ENCODE measurements at places on chromosomes 7 and 10.

DNA sequence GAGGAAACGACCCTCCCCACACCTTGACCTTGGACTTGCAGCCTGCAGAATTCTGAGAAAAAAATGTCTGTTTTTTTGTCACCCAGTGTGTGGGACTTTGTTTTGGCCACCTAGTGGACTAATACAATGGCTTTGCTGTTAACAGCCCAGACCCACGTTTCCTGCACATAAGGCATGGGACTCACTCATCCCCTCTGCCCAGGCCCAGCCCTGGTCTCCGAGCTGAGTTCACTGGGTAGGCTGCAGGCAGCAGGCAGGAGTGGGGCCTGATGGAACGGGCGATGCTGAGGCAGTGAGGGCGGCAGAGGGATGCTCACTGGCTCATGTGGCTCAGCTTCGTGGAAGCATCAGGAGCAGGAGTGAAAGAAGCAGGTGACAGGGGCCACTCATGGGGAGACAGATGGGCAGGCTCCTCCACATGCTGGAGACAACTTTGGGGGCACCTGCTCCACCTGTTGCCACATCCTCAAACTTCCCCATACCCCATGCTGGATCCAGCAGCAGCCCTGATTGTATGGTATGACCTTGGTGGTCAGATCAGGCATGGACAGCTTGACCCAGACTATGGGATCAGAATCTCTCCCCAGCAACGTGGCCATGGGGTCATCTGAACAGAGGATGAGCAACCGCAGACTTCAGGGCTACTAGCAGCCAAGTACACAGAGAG, 65.8 kb upstream of the ANTXRL start:
- DNase-seq: no peak

DNA sequence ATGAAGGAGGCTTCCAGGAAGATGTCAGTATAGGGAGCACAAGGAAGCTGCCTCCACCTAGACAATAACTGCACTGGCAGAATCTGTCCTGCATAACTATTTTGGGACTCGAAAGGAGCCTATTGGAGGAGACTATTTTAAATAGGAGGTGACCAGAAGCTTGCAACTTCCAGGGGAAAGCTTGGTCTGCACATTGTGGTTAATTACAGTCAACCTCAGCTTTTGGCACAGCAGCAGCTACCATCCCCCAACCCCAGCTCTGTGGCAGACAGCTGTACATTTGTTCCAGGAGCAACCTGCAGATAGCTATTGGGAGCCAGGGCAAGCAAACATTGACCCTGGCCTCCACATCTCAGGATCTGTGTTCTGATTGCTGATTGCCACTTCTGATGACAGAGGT, 46.3 kb upstream of the NANOS1 start:
- no peak for DNase-seq

DNA sequence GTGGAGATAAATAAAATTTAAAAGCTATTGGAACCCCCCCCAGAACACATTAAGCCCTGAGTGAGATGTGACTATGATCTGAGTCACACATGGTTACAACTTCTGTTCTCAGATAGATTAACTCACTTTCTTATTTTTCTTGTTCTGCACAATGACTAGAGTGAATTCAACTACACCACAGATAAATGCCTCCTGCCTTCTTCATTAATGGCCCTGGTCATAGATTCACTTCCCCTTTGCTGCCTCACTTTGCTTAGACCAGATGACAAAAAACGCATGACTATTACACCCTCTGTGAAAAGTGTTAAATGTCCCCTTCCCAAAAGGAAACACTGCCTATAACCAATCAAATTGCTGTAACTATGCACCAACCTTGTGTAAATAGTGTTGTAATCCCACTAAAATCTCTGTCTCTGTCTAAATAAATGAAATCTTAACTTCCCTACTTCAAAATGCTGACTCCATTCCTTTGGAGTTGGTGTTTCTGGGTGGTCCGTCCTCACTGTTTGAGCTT, 49.4 kb downstream of the AKR1D1 start:
- no peak for DNase-seq

GRCh38 chr7:19128856-19129255, 11.4 kb upstream of the TWIST1 start:
- no peak for DNase-seq

DNA sequence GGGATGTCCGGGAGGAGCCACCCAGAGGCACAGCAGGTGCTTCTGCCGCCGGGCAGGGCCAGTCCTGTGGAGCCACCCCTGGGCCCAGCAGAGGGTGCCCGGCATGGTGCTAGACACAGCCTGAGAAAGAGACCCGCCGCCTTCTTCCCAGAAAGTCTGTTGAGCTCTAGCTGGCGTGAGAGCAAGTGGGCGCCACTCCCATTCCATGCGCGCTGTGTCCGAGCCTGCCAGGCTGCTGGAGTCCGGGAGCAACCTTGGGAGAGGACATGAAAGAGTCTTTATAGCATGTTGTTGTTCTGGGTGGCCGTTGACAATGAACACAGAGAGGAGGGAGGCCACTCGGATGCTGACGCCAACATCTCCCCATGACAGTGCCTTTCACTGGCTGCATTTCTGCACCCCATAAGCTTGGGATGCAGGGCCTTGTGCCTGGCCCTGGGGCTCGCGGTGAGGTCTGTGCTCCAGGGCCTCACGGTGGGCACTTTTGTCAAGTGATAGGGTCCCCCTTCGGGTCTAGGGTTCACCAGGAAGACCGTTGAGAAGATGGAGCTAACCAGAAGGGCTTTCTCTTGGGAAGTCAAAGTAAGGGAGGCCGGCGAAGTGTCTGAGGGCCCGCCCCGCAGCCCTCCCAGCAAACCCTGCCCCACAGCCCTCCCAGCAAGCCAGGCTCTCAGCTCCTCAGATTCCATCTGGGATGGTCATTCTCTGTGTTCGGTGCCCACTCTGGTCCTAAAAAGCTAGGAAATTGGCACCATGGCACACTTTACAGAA, 47.3 kb downstream of the NKX6-2 start:
- no peak for DNase-seq

DNA sequence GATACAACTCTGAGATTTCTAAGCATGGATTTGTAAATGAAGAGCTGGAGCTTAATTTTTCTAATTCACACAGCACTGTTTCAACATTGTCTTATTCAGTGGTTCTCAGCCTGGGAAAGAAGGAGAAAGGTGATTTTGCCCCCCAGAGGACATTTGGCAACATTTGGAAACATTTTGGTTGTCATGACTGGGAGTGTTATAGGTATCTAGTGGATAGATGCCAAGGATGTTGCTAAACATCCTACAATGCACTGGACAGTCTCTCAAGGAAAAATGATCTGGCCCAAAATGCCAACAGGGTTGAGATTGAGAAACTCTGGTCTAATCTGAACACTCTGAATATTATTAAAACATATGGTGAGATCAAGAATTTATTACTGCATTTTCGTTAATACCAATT, 3.8 kb upstream of the CAV2 start:
- DNase-seq: no peak

GRCh38 chr7:42315103-42315502, 78.1 kb upstream of the GLI3 start:
- no peak for DNase-seq

- no peak for DNase-seq
These were observed 128.0 kb upstream of the MBL2 start for GRCh38 chr10:52900593-52900992.

- DNase-seq: no peak
These were observed 11.7 kb upstream of the EDRF1 start for GRCh38 chr10:125707541-125708468.

GRCh38 chr7:81014266-81014665, 95.4 kb upstream of the SEMA3C start:
- no peak for DNase-seq

GRCh38 chr7:93337052-93337451, 104.9 kb downstream of the VPS50 start:
- no peak for DNase-seq

- no peak for DNase-seq
These were observed 17.0 kb downstream of the SRI start for GRCh38 chr7:88202799-88203198.
